ENCODE measurements at places on chromosomes 7 and 10.

GRCh38 chr7:27202018-27202861 is 2.3 kb upstream of the HOXA13 start:
- peak; percentile 19 for DNase-seq

GRCh38 chr10:33211106-33211878 is 123.2 kb downstream of the NRP1 start:
- DNase-seq: no peak

- DNase-seq: no peak
These were observed 71.8 kb upstream of the PPIF start for GRCh38 chr10:79275431-79275851.

DNA sequence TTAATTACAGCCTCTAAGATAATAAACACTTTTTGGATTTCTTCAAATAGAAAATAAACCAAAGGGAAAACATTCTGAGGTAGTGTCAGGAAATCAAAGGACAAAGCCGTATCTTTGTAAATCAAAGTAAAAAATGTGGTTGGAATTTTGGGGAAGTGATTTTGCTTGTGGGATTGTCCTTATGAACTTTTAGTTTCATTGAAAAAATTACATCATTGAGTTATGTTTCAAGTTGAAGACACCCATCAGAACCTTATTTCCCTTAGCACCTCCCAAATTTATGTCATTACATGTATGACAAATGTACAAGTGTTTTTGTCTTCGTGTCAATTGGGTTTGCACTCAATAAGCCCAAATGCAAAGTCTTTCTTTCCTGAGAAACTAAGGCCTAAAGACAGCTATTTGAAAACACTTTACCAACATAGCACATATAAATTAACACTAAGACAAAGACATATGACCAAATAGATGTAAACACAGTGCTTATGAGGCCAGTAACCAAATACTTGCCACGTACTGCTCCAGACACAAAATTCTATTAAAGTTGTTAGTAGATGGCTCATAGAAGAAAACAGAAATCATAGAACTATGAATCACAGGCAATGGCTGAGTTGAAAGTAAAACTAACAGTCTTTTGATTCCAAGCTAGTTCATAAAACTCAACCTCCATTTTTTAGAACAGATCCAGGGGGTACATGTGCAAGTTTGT is 26.9 kb upstream of the LAMB4 start:
- no peak for DNase-seq

DNA sequence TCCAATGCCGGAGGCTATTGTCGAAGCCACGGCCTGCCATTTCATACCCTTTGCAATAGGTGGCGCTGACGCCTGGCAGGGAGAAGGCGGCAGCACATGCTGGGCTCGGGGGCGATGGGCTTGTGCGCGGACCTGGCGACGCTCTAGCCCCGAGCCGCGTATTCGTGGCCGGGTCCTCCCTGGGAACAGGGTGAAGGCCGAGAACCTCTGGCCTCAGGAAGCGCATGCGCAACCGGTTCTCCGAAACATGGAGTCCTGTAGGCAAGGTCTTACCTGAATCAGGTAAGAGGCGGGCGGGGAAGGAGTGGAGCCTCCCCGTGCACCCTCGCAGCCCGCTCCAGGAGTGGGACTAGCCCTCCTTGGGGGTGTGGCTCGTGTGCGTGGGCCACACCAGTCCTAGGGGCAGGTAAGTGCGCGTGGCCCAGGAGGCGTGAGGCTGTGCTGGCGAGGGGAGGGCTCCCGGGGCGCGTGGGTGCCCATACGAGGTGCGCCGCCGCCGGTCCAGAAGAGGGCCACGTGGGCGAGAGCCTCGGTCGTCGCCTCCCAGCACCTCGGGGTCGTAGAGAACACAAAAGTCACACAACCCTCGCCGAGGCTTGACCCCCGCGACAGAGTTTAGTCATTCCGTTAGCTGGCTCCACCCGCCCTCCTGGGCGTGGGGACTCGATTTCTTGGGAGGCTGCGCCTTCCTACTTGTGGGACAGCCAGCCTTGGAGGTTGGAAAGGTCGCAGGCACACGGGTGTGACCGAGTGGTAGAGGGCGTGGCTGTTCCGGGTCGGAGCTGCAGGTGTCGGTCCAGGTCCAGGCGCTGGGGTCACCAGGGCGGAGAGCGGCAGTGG is 5.6 kb upstream of the MEST start:
- peak; percentile 67 for DNase-seq

- DNase-seq: no peak
These were observed 365.7 kb upstream of the AKR1E2 start for GRCh38 chr10:4460267-4460666.

GRCh38 chr10:127919418-127920271 is 12.7 kb downstream of the PTPRE start:
- no peak for DNase-seq

- DNase-seq: no peak
These were observed 106.6 kb upstream of the KCNMA1 start for GRCh38 chr10:77744245-77744644.

GRCh38 chr10:124251317-124252065 is 158.1 kb upstream of the CHST15 start:
- DNase-seq: no peak

Data from liver (tissue), 10 donors.